ENCODE measurements at places on chromosomes 1 and 21.

DNA sequence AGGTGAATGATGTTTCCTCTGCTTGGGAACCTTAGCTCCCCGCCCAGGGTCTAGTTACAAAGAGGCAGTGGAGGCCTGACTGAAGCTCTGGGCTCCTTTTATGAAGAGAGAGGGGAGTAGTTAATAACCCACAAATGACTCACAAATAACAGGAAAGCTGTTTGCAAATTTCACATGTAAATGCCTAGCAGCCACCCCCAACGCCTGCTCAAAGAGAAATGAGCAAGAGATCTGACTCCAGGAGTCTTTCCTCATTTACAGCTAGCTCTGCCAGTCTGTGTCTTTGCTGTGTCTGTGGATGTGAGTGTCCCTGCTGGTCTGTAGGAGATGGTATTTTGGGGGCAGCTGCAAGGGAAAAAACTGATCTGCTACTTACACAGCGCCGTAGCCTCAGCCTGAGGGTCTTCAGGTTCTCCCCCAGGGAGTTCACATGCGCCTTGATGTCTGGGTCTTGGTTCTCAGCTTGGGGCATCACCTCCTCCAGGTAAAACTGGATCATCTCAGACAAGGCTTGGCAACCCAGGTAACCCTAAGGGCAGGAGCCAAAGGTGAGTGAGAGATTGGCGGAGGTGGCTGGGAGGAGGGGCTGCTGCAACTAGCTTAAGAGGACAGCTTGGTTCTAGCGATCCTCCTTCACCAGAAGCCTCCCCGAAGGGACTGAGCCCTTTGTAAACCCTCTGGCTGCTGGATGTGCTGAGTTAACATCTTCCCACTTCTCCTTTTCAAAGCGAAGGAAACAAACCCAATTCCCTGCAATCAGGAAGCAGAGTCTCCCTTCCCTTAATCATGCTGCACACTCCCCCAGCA is at the start of gene IL19:
Gene IL19 (plus strand): TSS at position 243 of the 807 bp plus-strand sequence. CDS start 65,890 bp downstream, outside the sequence.
- DNase-seq, result no peak

DNA sequence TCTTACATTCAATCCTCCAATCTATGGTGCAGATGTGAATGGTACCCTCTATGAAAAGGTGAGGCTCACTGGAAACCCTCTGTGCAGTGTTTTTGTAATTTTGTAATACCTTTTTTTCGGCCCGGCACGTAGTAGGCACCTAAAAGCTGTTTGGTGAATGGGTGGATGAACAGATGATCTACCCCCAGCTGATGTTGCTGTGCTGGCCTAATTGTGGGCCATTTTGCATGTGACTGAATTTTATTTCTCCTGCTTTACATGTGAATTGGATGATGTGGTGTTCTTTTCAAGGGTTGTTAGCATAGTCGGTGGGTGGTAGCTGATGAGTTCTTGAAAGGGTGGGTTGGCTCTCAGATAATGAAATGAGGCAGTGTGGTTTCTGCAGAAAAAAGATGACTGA is 10.4 kb downstream of the KDM4A start:
- no peak for DNase-seq

DNA sequence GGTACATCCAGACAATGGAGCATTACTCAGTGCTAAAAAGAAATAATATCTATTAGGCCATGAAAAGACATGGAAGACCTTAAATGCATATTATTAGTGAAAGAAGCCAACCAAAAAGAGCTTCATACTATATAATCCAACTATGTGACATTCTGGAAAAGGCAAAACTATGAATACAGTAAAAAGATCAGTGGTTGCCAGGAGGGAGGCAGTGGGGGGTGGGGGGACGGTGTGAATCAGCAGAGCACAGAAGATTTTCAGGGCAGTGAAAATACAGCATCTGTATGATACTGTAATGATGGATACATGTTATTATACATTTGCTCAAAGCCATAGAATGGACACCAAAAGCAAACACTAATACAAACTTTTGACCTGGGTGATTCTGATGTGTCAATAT is 339.4 kb upstream of the SNX7 start:
- no peak for DNase-seq

- DNase-seq, result no peak
These were observed 16.9 kb upstream of the KIAA0040 start for GRCh38 chr1:175209493-175209921.

- DNase-seq, result peak; percentile 29
These were observed 61.6 kb downstream of the KIF14 start for GRCh38 chr1:200558866-200559459.

GRCh38 chr21:31316072-31316471 is 28.0 kb downstream of the TIAM1 start:
- DNase-seq, result no peak

GRCh38 chr1:180141381-180141934 is 13.2 kb upstream of the QSOX1 start:
- DNase-seq, result no peak

DNA sequence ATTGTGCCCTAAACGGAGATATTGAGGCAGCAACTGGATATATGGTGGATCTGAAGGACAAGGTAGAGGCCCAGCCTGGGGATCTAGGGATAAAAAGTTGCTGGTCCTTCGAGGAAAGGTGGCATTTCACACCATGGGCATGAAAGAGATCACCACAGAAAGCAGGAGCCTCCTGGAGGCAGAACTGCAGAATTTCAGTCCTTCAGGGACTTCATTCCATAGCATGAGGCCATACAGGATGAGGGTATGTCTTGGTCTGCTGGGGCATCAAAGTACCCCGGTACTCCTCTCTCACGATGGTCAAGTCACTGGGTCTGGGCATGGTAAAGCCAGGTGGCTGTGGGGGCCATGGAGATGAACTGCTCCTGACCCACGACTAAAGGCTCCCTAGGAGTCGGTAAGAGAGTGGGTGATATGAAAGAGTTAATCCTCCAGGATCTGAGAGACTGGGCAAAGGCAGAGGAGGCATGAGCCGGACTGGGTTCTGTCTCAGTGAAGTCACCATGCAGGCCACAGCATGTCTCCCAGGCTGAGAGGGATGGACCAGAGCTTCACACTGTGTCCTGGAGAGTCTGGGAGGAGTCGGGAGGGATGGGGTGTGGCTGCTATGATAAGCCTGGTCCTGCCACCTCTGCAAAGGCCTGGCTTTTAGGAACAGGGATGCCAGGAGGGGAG is 5.8 kb upstream of the SPRR5 start:
- DNase-seq, result no peak

- DNase-seq, result no peak
These were observed 13.6 kb downstream of the ARPC5 start for GRCh38 chr1:183622013-183622412.

GRCh38 chr1:102742426-102742825 is 365.9 kb downstream of the COL11A1 start:
- no peak for DNase-seq

GRCh38 chr1:162663086-162663485 is 30.8 kb downstream of the DDR2 start:
- DNase-seq, result no peak

- peak; percentile 80 for DNase-seq
These were observed 9.5 kb downstream of the SIPA1L2 start for GRCh38 chr1:232620356-232620969.

- no peak for DNase-seq
These were observed 377.5 kb downstream of the LMO4 start for GRCh38 chr1:87706203-87706602.

GRCh38 chr1:44089371-44090048 is 29.1 kb upstream of the KLF17 start:
- no peak for DNase-seq

DNA sequence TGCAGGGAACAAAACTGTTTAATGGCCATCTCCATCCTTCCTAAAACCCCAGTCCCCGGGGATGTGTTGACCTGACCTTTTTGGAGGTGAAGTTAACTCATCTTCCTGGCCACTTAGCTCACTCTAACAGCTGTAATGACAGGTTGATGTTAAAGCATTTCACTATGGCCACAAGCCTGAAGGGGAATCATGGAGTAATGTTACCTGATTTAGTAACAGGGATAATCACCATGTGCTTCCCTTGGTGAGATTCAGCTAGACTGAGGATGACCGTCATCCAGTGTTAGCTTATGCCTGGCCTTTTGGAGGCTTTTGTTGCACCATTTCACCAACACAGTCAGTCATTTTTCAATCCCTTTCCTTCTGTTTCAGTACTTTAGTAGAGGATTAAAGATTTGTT is 64.3 kb upstream of the RAVER2 start:
- no peak for DNase-seq

GRCh38 chr1:239347776-239348175 is 38.6 kb upstream of the CHRM3 start:
- DNase-seq, result no peak

GRCh38 chr1:31549809-31550620 is 26.3 kb upstream of the TINAGL1 start:
- peak; percentile 33 for DNase-seq

DNA sequence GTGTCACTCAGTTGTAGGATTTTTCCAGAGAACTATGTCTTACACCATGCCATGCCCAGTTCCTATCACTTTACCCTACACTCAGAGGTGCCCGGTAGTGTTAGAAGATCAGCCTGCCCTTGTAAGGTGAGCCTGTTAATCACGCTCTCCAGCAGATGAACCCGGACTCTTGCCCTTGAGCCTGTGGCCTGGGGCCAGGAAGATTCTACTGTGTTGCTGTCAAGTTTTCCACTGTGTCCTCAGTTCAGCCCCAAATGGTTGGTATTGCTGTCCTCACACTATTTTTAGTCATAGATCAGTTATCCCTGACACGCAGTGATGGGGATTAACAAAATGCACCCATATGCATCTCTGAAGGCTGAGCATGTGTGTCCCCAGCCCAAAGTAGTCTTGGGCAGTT is 105.0 kb upstream of the SPAG17 start:
- no peak for DNase-seq

GRCh38 chr1:44405798-44406736 is 1.0 kb downstream of the RNF220 start:
- no peak for DNase-seq

DNA sequence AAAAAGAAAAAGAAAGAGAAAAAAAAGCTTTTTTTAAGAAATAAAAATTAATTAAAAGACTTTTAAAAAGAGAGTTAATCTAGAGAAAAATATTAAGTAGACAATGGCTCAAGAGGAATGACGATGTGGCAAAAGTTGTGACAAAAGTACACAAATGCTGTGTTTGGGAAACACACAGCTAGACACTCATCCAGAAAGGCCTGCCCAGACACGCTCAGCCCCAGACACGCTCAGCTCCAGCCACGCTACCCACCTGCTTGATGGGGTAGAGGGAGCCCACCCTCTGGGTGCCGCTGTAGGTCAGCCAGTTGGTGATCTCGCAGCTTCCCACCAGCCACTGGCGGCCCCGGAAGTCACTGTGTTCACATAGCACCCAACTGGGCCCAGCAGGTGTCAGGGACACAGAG is 10.2 kb downstream of the CD52 start:
- DNase-seq, result no peak

GRCh38 chr21:39071623-39072214 is 111.5 kb downstream of the PSMG1 start:
- DNase-seq, result no peak

DNA sequence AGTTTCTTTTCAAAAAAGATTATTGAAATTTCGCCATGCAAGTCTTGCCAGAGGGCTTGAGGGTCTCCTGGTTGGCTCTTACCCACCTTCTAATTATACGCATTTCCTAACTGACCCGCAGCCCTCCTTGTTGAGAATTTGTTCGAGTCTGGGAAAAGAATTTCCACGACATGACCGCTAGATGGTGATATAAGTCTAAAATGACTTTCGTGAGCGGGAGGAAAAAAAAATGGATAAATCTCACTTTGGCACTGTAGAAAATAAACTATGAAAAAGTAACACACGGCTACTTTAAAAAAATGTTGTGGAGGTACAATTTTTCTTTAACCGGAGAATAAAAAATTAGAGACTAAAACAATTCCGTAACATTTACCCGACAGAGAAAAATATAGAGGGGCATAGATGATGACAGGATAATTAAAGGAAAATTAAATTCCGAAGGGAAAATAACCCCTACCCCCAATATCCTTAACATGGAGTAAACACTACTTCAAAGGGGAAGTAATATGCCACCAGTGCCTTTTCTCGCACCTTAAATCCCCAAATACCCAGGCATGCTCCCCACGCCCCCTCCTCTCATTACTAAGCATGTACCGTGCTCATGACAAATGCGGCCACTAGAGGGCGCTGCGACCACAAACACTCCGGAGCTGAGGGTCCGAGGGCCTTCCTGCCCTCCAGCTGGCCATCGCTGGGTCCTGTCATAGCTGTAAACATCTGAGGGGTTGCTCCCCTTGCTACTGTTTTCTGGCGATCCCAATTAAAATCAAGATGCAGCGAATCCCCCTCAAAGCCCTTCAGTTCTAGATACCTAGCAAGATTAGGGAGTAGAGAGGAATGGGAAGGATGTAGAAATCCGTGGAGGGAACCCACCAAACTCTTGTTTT is 266.9 kb downstream of the ASTN1 start:
- no peak for DNase-seq

GRCh38 chr1:241560146-241560848 is 28.1 kb downstream of the KMO start:
- no peak for DNase-seq

DNA sequence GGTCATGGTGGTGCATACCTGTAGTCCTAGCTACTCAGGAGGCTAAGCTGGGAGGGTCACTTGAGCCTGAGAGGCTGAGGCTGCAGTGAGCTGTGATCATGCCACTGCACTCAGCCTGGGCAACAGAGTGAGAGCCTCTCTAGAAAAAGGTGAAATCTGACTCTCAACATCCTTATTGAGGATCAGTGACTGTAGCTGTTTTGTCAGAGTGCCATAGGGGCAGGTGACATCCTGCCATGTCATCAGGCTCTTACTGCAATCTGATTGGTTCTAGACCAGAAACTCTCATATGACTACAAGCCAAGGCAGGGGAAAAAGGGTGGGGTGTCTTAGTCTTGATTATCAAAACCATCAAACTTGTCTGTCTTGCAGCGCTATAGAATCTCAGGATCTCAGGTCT is 62.8 kb upstream of the NGF start:
- no peak for DNase-seq

- no peak for DNase-seq
These were observed 46.5 kb downstream of the HLX start for GRCh38 chr1:220925707-220926106.

GRCh38 chr1:116879478-116880133 is 30.1 kb upstream of the PTGFRN start:
- no peak for DNase-seq

DNA sequence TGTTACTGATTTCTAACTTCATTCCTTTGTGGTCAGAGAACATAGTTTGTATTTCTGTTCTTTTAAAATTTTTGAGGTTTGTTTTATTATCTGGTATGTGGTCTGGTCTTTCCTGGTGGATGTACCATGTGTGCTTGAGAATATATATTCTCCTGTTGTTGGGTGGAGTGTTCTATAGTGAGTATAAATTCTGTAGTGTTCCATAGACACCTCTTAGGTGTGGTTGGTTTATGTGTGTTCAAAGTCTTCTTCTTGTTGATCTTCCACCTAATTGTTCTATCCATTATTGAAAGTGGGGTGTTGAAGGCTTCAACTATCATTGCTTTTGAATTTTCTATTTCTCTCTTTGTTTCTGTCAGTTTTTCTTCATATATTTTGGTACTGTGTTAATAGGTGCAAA is 20.1 kb downstream of the PPP2R5A start:
- no peak for DNase-seq

GRCh38 chr1:29575277-29575676 is 339.0 kb downstream of the PTPRU start:
- DNase-seq, result no peak

GRCh38 chr1:158374860-158375259 is 21.2 kb downstream of the CD1E start:
- no peak for DNase-seq

Measured in epithelial cell of proximal tubule (primary cell).